ENCODE measurements at places on chromosomes 13 and 19.

DNA sequence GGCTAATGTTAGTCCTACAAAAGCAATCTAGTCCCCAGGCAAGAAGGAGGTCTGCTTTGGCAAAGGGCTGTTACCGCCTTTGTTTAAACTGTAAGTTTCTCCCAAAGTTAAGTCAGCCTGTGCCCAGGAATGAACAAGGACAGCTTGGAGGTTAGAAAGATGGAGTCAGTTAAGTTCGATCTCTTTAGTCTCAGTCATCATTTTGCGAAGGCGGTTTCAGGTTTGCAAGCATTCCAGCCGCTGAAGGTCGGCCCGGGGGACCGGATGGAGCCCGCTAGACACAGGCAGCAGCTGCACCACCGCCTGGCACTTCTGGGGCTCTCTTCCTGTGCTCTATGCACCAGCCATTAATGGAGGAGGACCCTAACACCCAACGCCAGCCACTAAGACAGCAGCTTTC lies 91.3 kb downstream of the STK24 start:
- no peak for DNase-seq

GRCh38 chr13:36616706-36617105 lies 57.1 kb upstream of the SERTM1 start:
- no peak for DNase-seq

GRCh38 chr13:32733690-32734089 lies 147.4 kb downstream of the PDS5B start:
- no peak for DNase-seq

DNA sequence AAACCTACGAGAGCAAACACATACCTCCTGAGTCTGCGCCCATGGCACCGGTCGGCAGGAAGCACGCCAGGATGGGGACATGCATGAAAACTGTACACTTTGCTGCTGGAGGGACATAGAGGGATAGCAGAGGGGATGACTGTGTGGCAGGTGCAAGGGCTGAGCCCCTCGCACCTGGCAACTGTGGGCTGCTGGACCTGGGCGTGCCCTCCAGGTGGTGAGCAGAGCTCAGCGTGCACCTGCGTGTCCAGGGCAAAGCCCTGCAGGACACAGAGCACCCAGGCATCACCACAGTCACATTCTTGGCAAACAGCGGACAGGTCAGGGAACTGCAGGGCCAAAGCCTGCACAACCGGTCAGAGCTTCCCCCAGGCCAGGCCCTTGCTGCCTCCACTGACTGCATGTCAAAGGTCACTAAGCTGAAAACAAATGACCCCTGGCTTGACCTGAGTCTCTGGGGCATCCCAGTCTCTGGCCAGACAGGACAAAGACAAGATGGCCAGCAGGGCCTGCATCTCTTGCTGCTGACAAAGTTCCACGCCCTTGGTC lies 9.0 kb upstream of the ISYNA1 start:
- DNase-seq: no peak

GRCh38 chr19:23312515-23312914 lies 62.3 kb upstream of the ZNF724 start:
- DNase-seq: no peak

DNA sequence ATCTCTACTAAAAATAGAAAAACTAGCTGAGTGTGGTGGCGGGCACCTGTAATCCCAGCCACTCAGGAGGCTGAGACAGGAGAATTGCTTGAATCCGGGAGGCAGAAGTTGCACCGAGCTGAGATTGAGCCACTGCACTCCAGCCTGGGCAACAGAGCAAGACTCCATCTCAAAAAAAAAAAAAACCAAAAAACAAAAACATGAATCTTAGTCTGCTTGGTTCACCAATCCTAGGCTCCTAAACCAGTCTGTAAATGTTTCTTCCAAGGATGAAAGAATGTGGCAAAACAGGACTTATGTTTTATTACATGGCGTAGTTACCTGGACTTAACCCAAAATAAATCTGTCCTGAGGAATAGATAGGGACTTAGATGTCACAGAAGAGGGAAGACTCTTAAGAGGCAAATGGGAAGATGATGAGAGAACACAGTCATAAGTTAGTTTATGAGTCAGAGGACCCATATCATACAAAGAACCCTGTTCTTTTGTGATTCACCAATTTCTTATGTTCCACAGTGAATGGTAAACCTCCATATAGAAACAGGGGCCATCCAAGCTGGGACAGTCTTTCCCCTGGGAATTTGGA lies 6.9 kb upstream of the FBXL3 start:
- DNase-seq: no peak
